ENCODE measurements at places on chromosomes 16 and 17. TPM values are rescaled to one million over a fixed set of nuclear protein-coding genes. Genes with fewer than 3 reads are reported as not detected.

Gene MYH4
- total RNA-seq, result not detected

Gene DYNLRB2
- 1.7 TPM for total RNA-seq

Gene GIT1
- 77.9 TPM for total RNA-seq

Gene TAOK2
- total RNA-seq, result 70.2 TPM

Gene BRIP1
- 0.66 TPM for total RNA-seq

Gene MPG
- 88.0 TPM for total RNA-seq

Gene NPW
- total RNA-seq, result not detected

Gene ALOX12
- total RNA-seq, result 0.26 TPM

Gene SLC2A4
- total RNA-seq, result 1.1 TPM

Gene TBC1D3G
- not detected for total RNA-seq
